ENCODE measurements at places on chromosomes 3 and 15.

DNA sequence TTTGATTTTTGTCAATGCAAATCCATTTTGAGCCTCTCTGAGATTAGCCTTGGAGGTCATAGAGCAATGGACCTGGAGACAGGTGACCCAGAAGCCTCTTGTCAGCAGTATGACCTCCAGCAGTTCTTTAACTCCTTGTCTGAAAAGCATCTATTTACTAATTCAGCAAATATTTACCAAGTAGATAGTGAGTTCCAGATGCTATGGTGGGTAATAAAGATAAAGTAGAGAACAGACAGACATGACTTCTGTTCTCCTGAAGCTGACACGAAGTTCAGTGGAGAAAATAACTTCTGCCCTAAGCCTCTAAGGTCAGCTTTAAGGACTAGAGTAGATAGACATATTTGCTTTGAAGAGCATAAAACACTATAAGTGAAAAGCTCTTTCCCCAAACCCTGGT lies 26.6 kb downstream of the SEMA6D start:
- no peak for DNase-seq

DNA sequence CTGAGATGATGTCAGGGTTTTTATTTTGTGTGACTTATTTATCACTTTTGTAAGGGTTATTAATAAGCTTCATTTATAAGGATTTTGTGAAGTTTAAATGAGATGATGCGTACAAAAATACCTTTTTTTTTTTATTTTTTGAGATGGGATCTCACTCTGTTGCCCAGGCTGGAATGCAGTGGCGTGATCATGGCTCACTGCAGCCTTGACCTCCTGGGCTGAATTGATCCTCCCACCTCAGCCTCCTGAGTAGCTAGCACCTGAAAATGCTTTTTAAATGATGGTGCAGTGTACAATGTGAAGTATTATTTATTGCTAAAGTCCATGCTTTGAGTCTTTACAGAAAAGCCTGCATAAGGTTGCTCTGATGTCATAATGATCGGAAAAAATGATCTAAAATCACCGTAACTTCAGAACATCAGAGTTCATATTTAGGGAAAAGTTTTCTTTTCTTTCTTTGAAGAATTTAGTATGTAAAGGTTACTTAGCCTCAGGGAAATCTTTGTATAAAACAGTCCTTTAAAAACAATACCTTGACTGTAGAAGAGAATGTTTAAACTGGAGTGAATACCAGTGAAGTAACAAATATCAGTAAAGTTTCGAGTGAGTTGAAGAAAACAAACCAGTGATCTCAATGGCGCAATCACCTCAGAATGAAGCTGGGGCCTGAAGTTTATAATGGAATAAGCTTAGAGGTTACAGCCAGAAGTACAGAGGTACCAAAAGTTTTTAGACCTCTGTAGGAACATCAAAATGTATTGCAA lies 29.7 kb downstream of the TCF12 start:
- DNase-seq, result peak; percentile 51

GRCh38 chr3:180183346-180183745 lies 146.6 kb upstream of the PEX5L start:
- no peak for DNase-seq

DNA sequence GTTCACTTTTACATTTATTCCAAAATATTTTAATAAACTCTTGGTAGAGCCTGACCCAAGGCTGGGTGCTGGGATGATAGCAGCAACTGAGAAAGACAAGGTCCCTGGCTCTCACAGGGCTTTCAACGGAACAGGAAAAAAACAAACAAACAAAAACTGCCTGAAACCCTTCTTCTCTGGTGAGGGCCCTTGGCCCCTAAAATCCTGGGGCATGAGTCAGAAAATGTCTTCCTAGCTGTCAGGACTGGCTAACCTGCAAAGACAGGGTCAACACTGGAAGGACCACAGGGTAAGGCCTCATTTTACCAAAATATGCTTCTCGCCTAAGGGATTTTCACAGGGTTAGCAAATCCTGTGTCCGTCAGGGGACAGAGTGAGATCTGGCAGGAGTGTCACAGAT lies 45.7 kb upstream of the WNT5A start:
- DNase-seq, result no peak

- no peak for DNase-seq
Observed at GRCh38 chr3:124998247-124998630, 57.6 kb downstream of the HEG1 start.

DNA sequence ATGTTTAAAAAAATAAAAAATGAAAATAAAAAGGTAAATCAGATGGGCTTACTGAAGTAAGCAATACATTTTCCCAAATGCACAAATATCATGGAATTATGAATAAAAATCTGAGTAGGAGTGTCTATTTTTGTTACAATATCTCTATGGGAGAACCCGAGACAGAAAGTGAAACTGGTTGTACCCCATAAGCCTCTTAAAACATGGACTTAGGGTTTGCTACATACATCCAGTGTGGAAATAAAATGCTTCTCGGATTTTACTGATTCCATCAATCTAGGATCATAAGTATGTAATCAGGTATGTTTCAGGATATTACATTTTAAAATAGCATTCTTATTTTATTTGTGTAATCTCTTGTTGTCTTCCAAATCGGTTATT lies 177.8 kb upstream of the CDIN1 start:
- no peak for DNase-seq

DNA sequence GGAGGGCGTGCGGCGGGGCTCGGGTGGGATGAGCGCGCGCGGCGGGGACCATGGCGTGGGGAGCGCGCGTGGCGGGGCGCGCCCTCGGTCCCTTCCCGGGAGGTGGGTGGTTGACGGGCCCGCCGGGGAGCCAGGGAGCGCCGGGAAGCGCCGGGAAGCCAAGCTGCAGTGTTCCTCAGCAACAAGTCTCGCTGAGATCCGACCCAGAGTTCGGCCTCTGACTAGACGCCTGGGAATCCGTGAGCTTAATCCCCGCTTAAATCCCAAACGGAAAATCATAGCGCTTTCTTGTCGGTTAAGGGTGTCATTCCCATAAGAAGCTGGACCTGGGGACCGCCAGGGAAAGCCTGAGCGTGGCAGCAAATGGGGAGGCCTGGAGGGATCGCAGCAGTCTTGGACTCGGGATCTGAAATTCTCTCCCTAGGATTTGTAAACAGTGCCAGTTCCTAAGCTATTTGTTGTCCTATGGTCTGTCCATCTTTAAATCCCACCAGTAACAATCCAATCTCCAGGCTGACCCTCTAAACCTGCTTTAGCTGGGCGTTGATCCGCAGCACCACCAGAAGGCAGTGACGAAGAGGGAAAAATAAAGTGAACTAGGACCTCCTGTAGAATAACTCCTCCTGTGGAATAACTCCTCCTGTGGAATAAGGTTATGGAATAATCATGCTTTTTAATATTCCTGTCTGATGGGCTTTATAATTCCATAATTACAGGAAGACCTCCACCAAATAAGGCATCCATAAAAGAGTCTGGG lies 570 bp upstream of the NEDD4 start:
- peak; percentile 68 for DNase-seq

DNA sequence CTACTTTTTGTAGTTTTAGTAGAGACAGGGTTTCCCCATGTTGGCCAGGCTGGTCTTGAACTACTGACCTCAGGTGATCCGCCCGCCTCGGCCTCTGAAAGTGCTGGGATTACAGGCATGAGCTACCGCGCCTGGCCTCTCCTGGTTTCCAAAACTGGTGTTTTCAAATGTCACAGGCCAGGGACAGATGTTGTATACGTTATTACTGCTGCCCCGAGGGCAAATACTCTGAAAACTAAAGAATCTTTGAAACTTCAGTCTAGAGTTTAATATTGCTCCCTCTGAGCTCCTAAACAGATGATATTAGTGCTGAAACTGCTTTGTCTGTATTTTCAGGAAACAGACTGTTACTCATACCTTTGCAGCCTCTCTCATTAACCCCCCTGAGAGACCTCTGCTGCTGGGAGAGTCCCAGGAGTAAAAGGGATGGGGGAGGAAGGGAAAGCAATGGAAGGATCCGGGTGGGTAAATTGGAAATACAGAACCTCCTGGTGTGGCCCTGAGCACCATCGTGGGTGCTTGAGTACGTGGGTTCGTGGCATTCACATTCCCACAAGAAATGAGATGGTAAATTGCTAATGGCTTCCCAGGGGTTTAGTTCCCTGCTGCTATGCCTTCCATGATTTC lies 96.3 kb upstream of the IGF1R start:
- no peak for DNase-seq

GRCh38 chr3:28476194-28476593 lies 127.6 kb upstream of the AZI2 start:
- DNase-seq, result peak; percentile 57

GRCh38 chr3:119368298-119368697 lies 74.1 kb downstream of the ARHGAP31 start:
- DNase-seq, result no peak

DNA sequence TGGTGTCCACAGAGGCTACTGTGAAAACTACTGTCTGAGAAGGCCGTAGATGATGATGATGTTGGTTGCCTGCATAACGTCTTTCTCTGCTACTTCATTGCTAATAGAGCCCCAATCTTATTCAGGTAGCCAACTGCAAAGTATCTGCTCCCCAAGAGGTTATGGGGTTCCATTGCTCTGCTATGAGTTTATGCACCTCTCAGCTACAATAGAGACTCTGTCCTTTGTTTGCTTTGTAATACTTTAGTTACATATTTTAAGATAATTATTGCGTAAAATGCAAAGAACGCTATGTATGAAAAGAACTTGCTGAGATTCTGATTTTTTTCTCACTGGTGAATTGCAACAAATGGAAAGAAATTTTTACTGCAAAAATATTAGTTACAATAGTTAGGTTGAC lies 27.8 kb upstream of the GMPPB start:
- no peak for DNase-seq

GRCh38 chr3:48845170-48845569 lies 2.5 kb downstream of the PRKAR2A start:
- no peak for DNase-seq

GRCh38 chr3:133572158-133573053 lies 1.1 kb upstream of the CDV3 start:
- peak; percentile 53 for DNase-seq

- no peak for DNase-seq
Observed at GRCh38 chr15:99071091-99071680, 33.7 kb upstream of the SYNM start.

- DNase-seq, result no peak
Observed at GRCh38 chr3:139627759-139628158, 50.0 kb downstream of the NMNAT3 start.

GRCh38 chr15:76006136-76006778 lies 6.0 kb downstream of the NRG4 start:
- no peak for DNase-seq

DNA sequence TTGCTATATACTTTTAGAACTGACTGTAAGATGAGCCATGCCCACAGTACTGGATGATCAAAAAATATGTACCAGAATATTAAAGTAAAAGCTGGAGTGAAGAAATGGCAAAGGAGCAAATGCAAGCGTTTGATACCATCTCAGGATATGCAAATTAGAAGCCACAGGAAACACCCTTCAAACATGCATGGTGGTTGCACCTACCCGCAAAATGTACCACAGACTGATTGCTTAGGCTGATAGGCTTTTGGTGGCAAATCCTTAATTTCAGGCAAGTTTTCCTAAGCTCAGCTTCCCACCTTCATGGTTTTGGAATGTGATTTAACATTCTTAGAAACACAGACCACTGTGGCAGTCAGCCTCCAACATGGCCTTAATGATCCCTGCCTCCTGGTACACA lies 149.0 kb downstream of the PDZRN3 start:
- DNase-seq, result no peak

DNA sequence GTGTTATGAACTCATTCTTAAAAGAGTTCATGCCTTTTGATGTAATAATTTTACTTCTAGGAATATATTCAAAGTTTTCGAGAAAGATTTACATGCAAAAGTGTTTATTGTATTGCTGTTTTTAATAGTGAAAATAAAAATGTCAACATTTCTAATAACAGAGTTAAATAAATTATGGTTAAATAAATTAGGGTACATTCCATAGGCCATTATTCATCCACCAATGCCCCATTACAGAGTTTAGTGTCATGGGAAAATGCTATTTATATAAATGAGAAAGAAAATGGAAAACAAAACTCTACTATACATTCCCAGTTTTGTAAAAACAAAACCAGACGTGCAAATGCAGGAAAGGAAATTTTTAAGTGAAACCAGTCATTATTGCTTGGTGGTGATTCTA lies 538.1 kb upstream of the TBL1XR1 start:
- DNase-seq, result no peak

GRCh38 chr3:27666708-27667107 lies 55.4 kb downstream of the EOMES start:
- DNase-seq, result peak; percentile 80
